ENCODE measurements at places on chromosomes 12 and 14. TPM values are rescaled to one million over a fixed set of nuclear protein-coding genes. Genes with fewer than 3 reads are reported as not detected.

Gene BDKRB1
- total RNA-seq: 40.5 TPM

DNA sequence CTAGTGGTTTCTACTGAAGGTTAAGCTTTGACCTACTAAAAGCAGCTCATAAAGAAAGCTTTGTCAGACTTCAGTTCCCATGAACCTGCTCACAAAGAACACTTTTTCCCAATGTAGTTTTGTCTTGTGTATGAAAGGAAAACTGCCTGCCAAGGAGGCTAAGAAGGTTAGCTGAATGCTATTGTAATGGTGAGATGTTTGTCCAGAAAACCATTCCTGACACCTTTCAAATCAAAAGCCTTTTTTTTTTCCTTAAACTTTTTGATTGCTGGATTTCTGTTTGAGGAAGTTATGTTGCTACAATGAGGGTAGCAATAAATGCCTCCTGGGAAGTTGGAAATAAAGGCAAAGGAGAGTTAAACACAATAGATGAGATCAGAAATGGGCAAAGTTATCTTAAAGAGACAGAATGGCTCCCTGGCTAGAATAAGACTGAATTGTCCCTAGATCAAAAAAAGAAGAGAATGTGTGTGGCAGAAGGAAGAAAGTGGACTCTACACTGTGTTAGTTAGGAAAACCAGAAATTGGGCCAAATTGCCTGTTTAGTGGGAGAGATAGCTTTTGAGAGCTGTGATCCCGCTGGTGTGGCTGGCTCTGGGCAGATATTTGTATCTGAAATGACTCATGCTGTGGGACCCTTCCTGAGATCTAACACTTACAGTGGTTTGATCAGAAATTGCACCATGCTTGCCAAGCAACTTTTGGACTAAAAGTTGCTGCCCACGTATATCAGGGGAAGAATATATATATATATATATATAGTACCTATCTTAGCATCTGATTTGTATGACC lies 27.5 kb downstream of the TECPR2 start:
- DNase-seq: no peak

Gene FAM161B
- 4.5 TPM for total RNA-seq

DNA sequence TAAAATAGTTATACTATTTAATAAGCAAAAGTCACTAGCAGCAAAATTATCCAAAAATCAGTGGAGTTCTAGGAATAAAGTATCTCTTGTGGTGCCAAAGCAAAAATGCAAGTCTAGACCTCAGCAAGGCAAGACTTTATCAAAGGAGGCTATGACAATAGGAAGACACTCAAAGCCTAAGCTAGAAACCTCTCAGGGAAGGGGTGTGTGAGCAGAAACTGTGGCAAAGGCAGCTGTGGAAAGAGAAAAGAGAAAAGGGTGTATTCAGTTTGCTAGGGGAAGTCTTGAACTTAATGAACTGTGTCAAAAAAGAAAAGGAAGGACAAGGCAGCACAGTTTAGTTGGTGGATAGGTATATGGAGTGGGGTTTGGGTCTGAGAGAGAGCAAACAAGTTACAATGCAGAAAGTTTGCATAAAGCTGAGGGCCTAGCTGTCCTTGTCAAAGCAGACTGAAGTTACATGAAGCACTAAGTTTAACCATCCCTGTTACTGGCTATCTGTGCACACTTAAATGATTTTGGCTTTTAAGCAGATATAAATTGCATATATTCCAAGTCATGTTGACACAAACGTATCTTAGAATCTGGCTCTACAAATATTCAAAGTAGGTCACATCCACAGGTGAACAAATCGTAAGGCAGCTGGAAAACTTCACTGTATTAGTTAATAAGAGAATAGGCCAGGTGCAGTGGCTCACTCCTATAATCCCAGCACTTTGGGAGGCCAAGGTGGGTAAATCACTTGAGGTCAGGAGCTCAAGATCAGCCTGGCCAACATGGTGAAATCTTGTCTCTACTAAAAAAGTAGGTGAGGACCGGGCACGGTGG lies 31.0 kb upstream of the AMN1 start:
- no peak for DNase-seq

- no peak for DNase-seq
These were observed 7.9 kb downstream of the FOXN3 start for GRCh38 chr14:89408907-89409700.

GRCh38 chr14:66174453-66174891 lies 311.7 kb upstream of the CCDC196 start:
- DNase-seq: peak; percentile 11

Gene MAP3K9
- total RNA-seq: 0.17 TPM

Gene CLEC14A
- total RNA-seq: not detected

DNA sequence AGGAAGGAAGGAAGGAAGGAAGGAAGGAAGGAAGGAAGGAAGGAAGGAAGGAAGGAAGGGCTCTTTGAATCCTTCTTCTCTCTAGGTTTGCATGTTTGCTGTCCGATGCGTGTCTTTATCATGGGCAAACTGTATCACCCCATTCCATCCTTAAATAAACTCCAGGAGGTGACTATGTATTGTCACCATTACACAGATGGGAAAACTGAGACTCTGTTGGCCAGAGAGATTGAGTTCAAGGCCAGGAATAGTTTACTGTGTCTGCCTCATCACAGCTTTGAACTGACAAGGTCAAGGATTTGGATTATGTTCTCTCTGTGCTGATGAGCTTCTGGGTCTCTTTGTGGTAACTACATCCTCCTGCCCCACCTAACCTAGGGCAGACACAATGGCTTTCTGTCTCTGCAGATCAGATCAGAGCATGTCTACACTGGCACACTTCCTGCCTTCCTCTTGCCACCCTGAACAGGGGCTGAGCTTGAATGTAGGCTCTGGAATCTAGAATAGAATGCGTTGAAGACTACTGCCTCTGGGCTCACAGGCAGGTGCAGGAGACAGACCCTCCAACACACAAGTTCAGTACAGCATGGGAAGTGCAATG lies 78.9 kb upstream of the MAP1LC3B2 start:
- DNase-seq: no peak

Gene PIWIL1
- not detected for total RNA-seq

DNA sequence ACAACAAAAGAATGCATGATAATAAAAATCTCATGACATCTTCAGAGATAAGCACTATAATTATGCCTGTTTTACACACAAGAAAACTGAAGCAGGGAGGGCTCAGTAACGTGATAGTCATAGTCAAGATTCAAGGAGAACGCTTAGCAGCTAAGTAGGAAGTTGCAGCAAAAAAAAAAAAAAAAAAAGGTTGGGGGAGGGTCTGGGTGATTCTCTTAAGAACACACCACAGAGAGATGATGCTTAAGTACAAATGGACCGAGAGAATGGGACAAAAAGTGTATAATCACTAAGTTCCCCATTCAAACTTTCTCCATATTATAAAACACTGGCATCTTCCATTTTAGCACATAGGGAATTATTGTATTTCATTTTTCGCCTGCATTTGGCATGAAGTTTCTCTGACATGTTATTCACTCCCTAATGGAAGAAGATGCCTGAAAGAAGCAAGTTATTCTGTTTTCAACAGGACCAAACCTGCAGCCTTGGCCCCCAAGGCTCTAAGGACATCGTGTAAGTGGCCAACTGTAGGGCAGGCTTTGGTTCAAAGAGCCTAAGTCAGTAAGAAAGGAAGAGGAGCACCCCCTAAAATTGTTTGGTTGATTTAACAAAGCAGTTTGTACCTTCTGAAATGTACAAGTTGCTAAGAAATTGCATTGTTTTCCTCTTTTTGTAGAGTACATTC lies 142.9 kb upstream of the TMPO start:
- DNase-seq: no peak

- DNase-seq: no peak
These were observed 101.9 kb downstream of the RIN3 start for GRCh38 chr14:92615451-92615850.

DNA sequence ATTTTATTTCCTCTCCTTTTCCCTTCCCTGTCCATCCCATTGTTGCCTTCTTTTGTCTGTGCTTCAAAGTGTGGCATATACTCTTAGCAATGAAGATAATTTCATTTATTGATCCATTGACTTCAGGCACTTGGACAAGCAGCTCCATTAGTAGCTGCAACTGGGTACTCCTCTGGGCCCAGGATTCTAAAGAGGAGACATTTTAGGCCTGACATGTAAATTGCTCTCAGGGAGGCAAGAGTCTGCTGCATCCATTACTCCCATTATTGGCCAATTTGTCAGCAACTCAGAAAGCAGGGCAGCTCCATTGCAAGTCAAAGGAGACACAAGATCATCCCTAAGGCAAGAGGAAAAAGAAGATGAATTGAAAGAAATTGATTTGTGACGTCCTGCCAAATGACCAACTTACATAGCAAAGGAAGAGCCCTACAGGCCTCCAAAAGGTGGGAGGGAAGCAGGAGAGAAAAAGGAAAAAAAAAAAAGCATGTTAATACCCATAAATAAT lies 1094.1 kb upstream of the FLRT2 start:
- DNase-seq: no peak

- DNase-seq: no peak
These were observed 59.4 kb upstream of the FICD start for GRCh38 chr12:108455706-108456105.

Gene PTCSC3
- not detected for total RNA-seq

Gene TAS2R7
- not detected for total RNA-seq

DNA sequence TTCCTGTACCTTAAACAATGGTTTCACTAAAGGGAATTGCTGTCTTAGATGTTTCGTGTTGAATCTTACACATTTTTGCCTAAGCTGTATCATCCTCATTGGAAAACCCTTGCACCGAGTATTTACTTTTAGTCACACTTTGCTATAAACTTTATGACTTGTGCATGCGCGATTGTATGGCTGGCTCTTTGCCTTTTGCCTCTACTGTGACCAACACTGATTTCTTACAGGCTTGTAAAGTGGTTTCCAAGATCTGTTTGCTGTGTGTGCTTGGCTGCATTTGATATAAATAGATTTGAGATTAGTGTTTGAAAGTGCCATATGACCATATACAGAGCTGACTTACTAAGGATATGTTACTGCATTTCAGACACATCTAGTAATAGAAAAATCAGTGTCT lies 40.5 kb downstream of the RASSF3 start:
- DNase-seq: peak; percentile 86

DNA sequence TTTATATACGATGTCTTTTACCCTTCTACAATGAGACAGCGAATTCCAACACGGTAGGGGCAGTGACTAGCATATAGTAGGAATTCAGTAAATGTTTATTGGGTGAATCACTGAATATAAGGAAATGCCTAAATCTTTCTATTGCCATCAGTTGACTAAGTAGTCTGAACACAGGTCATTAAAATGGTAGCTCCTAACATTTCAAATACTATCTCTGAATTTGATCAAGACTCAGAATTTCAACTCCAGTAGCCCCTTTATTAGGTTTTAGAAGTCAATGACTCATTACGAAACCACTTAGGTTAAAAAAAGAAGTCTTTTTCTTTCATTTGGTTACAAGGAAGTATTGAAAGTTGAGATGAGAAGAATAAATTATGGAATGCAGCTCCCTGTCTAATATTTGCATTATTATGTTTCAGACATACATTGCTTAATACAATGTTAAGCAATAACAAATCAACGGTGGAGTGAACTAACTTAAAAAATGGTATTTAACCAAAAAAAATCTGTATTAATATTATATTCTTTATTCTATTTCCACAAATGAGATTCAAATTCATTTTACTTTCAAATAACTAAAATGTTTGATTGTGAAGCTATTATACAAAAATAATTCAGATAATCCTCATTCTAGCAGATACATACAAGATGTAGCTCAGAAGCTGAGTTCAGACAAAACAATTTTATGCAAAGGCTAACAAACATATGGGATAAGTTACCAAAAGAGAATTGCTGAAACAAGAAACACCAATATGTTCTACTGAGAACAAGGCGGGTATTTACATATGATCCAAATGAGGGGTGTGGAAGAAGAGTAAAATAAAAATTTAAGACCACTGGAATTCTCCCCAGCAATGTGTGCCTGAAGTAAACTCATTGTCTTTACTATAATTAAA lies 302.7 kb downstream of the CEP128 start:
- DNase-seq: no peak

DNA sequence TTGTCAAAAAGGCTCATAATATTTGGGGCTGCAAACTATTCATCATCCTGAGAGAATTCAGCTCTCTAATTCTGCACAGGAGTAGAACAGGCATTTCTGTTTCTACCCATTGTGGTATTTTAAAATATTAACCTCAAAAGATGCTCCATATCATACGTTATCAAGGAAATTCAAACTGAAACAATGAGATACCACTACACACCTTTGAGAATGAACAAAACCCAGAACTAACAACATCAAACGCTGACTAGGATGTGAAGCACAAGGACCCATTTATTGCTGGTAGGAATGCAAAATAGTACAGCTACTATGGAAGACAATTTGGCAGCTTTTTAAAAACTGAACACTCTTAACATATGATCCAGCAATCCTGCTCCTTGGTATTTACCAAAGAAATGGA lies 171.8 kb downstream of the DUSP6 start:
- DNase-seq: no peak

DNA sequence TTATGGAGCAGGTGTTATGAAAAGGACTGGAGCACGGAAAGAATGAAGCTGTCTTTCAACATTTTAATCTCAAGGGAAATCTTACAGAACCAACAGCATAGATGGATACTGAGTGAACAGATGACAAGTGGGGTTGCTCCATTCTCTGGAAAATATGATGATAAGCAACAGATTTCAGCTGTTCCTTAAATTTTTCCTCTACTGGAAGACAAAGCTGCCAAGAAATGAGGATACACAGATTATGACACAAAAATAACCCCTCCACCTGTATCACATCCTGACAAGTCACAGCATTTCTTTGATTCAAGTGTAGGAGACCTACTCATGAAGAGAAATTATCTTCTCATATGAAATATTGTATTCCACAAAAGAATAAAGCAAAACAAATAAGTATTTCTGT lies 13.0 kb upstream of the TMTC2 start:
- no peak for DNase-seq

DNA sequence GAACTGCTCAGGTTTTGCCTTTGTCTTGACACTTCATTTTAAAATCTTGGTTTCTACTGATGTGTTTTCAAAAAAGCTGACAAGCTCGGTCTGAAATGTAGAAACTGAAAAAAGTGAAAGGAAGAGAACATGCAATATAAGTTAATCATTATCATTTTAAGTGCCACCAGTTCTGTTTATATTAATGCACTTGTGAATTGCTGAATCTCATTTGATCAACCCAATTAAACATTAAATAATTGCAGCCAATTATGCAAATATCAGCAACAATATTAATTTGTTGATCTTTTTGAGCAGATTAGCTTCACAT lies 133.8 kb downstream of the BCAT1 start:
- no peak for DNase-seq

Data from MG63 (cell line).